Endodermal cell (in vitro differentiated cells): ENCODE measurements at places on chromosomes 2 and 18. TPM values are rescaled to one million over a fixed set of nuclear protein-coding genes. Genes with fewer than 3 reads are reported as not detected.

DNA sequence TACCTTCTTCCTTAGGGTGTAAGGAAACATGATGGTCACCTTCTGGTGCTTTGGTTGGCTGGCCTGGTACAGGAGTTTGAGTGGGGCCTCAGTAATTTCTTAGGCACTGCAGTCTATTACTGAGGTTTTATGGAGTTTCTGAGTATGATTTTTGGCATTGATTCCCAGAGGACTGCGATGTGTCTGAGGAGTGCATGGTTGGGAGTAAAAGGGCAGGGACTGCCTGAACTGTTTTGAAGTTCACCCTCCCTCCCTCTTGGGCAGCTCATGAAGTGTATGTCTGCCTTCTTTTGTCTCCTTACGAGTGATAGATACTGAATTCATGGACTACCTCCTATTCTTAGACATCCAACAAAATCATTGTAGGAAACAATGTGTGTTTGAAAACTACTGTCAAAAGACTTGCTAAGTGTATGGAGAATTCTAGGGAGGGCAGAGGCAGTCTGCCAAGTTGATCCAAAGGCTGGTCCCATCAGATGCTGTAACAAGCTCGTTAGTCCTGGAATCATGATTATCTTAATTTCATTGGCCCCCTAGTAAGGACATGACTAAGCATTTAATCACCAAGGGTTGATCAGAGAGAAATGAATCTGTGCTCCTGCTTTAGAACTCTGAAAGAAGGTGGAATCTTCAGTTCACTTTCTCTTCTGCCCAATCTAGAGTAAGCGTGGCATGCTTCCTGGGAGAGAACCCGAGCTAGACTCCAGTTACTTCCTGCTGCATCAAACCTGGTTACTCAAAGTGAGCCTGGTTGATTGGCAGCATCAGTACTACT lies 26.5 kb downstream of the LYPD6B start:
- DNase-seq = no peak
- H3K27me3 ChIP-seq = no peaks in the 10 kb centered on the region

DNA sequence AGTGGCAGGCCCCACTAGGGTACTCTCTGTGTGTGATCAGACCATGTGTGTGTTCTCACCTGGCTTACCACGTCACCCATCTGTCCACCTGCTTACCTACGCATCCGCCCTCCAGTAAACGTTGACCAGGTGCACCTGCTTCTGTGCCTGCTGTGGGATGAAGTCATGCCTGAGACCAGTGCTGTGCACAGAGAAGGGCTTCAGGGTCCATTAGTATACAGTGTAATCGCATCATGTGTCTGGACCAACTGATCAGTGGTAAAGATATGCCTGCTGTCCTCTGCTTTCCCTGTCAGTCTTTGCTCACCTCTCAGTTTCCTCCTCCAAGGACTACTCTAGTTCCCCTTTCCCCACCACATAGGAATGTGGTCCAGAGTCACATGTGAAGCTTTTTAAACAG lies 109.3 kb downstream of the FHOD3 start:
- no peak overlapping the region for H3K27ac ChIP-seq
- H3K36me3 ChIP-seq = no peaks in the 10 kb centered on the region
- no peaks in the 10 kb centered on the region for H3K4me1 ChIP-seq
- no peak for DNase-seq
- no peaks in the 10 kb centered on the region for H3K27me3 ChIP-seq
- H3K4me3 ChIP-seq = no peak overlapping the region

GRCh38 chr2:81644189-81644588 lies 1339.6 kb upstream of the LRRTM1 start:
- H3K27me3 ChIP-seq = no peaks in the 10 kb centered on the region
- DNase-seq = no peak
- H3K27ac ChIP-seq = no peak overlapping the region
- no peak overlapping the region for H3K4me3 ChIP-seq

GRCh38 chr2:107569496-107569895 lies 257.2 kb upstream of the RGPD4 start:
- DNase-seq = peak; percentile 61
- H3K27ac ChIP-seq = peak overlapping the region; percentile 50
- no peak overlapping the region for H3K4me3 ChIP-seq
- H3K36me3 ChIP-seq = no peaks in the 10 kb centered on the region
- H3K27me3 ChIP-seq = peaks cover 14% of the 10 kb centered on the region

APOB gene
- total RNA-seq = 13.5 and 14.1 TPM in 2 replicates

DNA sequence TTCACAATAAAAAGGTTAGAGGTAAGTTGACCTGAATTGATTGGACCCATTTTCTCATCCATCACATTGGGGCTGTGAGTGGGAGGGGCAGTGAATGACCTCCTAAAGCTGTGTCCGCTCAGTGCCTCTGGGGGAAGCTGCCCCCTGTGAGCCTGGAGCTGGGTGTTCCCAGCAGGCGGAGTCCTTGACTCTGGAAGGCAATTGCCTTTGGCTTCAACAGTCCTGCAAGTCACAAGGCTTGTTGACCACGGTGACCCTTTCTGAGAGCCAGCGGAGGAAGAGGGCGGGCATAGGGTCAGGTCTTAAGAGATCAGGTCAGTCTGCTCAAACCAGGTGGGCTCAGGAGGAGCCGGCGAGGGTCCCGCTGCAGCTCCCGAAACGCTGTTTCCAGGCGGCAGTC lies 1.1 kb upstream of the CIDEA start:
- H3K27me3 ChIP-seq = peaks cover 89% of the 10 kb centered on the region
- DNase-seq = no peak
- peaks cover 3% of the 10 kb centered on the region for H3K4me1 ChIP-seq
- H3K27ac ChIP-seq = no peak overlapping the region

DNA sequence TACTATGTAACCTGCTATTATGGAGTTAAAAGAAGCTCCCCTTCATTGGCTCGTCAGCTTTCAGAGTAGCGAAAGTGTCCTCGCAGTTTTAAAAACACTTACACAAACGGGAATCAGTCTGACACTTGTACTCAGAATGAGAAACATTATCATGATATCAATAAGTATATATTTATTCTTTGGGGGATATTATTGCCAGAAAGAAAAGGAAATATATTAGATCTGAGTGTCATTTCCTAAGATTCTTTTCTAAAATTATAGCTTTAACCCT lies 584.5 kb downstream of the ZEB2 start:
- H3K36me3 ChIP-seq = no peaks in the 10 kb centered on the region
- no peak overlapping the region for H3K4me3 ChIP-seq
- no peak overlapping the region for H3K27ac ChIP-seq
- H3K4me1 ChIP-seq = peaks cover 27% of the 10 kb centered on the region
- peaks cover 6% of the 10 kb centered on the region for H3K27me3 ChIP-seq
- DNase-seq = no peak

DNA sequence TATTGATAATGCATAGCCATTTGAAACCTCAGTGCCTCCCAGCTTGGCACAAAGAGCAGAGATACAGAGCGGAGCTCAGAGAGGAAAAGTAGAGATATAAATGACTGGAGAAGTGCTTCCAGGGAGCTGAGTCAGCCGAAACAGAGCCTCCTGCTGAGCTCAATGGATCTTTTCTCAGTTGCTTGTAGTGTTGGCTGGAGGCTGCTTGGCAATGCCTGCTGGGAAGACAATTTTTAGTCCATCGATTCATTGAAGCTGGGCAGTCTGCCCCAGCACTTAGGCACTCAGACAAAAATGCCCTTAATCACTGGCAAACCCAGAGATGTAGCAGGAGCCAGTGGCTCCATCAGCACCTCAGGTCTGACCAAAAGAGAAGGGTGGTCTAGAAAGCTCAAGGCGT lies 81.3 kb upstream of the SETBP1 start:
- no peak overlapping the region for H3K27ac ChIP-seq
- no peaks in the 10 kb centered on the region for H3K27me3 ChIP-seq
- H3K4me3 ChIP-seq = no peak overlapping the region
- peak; percentile 54 for DNase-seq
- H3K36me3 ChIP-seq = no peaks in the 10 kb centered on the region

- H3K36me3 ChIP-seq = no peaks in the 10 kb centered on the region
- no peaks in the 10 kb centered on the region for H3K4me1 ChIP-seq
- no peak overlapping the region for H3K4me3 ChIP-seq
- no peak overlapping the region for H3K27ac ChIP-seq
These were observed 450.6 kb downstream of the TSN start for GRCh38 chr2:122206101-122206500.

DNA sequence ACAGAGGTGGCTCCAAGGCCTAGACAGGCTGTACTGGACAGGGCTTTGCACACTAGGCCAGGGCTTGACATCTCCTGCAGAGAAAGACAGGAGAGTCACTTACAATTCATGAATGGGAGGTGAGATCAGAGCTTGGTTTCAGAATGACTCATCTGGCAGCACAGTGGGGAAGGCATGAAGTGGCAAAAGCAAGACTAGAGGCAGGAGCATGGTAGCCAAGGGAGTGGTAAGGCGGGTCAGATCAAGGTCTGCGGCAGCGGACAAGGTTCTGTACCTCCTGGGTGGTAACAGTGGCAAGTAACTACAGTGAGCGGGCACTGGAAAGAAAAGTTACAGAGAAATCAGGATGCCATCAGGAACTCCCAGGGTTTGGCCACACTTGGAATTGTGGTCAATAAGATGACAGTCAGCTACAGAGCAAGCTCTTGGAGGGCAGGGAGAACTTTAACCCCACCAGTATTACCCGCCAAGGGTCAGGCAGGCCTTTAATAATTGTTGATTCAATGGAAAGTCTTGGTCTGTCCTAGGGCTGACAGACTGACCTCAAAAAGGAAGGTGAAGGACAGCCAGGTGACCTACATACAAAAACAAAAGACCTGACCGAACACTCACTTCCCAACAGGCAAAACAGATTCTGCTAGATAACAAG lies 5.7 kb downstream of the MCFD2 start:
- no peak overlapping the region for H3K4me3 ChIP-seq
- no peak overlapping the region for H3K27ac ChIP-seq
- H3K36me3 ChIP-seq = peaks cover 78% of the 10 kb centered on the region
- H3K27me3 ChIP-seq = no peaks in the 10 kb centered on the region

DNA sequence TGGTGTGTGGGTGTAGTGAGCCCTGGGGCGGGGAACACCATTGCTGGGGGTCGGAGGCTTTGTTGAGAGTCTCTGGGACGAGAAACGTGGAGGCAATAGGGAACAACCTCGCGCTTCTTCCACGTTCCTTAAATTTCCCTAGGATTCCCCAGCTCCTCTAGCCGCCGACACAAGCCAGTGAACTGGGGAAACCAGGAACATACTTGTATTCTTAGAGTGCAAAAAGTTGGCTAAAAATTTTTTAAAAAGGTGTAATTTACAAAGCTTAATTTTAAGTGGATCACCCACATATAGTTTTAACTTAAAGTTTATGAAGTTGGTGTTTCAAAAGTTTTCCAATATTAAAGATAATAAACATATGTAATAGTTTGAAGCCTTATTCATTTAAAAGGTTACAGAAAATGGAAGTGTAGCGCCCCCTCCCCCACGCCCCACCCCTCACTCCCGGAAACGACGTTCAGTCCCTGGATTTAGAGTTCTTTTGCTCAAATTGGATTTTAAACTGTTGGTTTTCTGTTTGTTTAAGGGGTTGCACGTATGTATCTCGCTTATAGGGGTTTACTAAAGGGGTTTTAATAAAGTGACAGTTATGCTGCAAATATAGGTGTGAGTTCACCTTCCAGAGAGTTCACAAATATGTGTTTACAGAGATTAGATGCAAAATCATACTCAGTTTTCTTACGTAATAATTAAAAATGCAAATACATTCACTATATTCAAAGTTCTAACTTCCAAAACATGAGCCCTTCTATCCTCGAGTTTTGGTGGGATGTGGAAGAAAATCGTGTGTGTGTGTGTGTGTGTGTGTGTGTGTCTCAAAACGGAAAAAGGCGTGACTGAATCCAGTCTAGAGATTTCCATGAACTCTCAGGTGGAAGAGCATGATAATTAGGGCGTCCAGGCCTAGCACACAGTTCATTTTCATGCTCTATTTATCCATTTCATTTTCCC lies 872 bp downstream of the DSG2 start:
- H3K36me3 ChIP-seq = no peaks in the 10 kb centered on the region
- peaks cover 5% of the 10 kb centered on the region for H3K4me1 ChIP-seq
- peaks cover 5% of the 10 kb centered on the region for H3K27me3 ChIP-seq
- H3K4me3 ChIP-seq = peak overlapping the region; percentile 90
- no peak for DNase-seq

ESPNL gene
- 0.35 to 0.95 TPM (median 0.86 TPM) in 3 replicates for total RNA-seq

GRCh38 chr2:240238201-240238600 lies 97.7 kb upstream of the OTOS start:
- H3K27me3 ChIP-seq = peaks cover 32% of the 10 kb centered on the region
- H3K27ac ChIP-seq = no peak overlapping the region
- no peak for DNase-seq
- no peaks in the 10 kb centered on the region for H3K4me1 ChIP-seq

GRCh38 chr2:65656160-65656718 lies 223.8 kb upstream of the SPRED2 start:
- no peak overlapping the region for H3K27ac ChIP-seq
- no peaks in the 10 kb centered on the region for H3K36me3 ChIP-seq
- no peaks in the 10 kb centered on the region for H3K27me3 ChIP-seq
- H3K4me3 ChIP-seq = no peak overlapping the region
- no peak for DNase-seq

POMC gene
- 8.9 to 10.9 TPM (median 10.5 TPM) in 3 replicates for total RNA-seq

- DNase-seq = no peak
- no peaks in the 10 kb centered on the region for H3K36me3 ChIP-seq
- H3K4me1 ChIP-seq = no peaks in the 10 kb centered on the region
These were observed 244.7 kb downstream of the HNMT start for GRCh38 chr2:138209009-138209408.

GRCh38 chr2:69914950-69915945 lies at the start of gene MXD1:
Gene MXD1 (plus strand): TSS chr2:69915109. CDS start chr2:69915331, 222 bp downstream.
- H3K27me3 ChIP-seq = peaks cover 9% of the 10 kb centered on the region
- H3K36me3 ChIP-seq = peaks cover 14% of the 10 kb centered on the region
- peak within 1 kb of the TSS; percentile 79 for H3K4me3 ChIP-seq
- peak; percentile 63 for DNase-seq
- H3K4me1 ChIP-seq = peaks cover 4% of the 10 kb centered on the region
- H3K27ac ChIP-seq = peak within 1 kb of the TSS; percentile 96

DNA sequence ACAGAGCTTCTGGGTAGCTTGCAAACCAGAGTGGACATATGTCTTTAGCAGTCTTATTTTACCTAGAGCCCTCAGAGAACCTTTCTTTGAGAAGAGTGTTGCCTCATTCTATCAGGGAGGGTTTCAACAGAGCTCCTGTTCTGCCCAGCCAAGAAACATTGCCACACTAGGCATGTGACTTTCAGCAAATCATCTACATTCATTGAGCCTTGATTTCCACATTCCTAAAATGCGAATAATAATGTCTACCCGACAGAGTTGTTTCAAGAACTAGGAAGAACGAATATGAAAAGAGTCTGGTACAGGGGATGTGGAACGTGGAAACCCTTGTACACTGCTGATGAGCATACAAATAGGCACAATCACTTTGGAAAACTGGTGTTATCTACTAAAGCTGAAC lies 7.8 kb upstream of the PRKAG3 start:
- no peaks in the 10 kb centered on the region for H3K4me1 ChIP-seq
- DNase-seq = no peak
- H3K36me3 ChIP-seq = no peaks in the 10 kb centered on the region
- H3K4me3 ChIP-seq = no peak overlapping the region

MCFD2 gene
- 75.7 to 94.5 TPM (median 82.9 TPM) in 3 replicates for total RNA-seq

MARCO gene
- total RNA-seq = not detected in 3 replicates

- H3K27me3 ChIP-seq = no peaks in the 10 kb centered on the region
- peaks cover 30% of the 10 kb centered on the region for H3K4me1 ChIP-seq
- peak; percentile 64 for DNase-seq
- no peaks in the 10 kb centered on the region for H3K36me3 ChIP-seq
- H3K27ac ChIP-seq = peak overlapping the region; percentile 89
These were observed 75.6 kb downstream of the KIAA2012 start for GRCh38 chr2:202148515-202149154.

- no peaks in the 10 kb centered on the region for H3K27me3 ChIP-seq
- no peak for DNase-seq
- H3K4me1 ChIP-seq = no peaks in the 10 kb centered on the region
- H3K36me3 ChIP-seq = no peaks in the 10 kb centered on the region
These were observed 112.3 kb upstream of the CAVIN2 start for GRCh38 chr2:191959209-191959608.
